ENCODE measurements at places on chromosomes 2 and 18.

- DNase-seq: no peak
These were observed 41.8 kb downstream of the TTC32 start for GRCh38 chr2:19860022-19860421.

- no peak for DNase-seq
These were observed 62.5 kb upstream of the SMAD2 start for GRCh38 chr18:47992976-47993375.

DNA sequence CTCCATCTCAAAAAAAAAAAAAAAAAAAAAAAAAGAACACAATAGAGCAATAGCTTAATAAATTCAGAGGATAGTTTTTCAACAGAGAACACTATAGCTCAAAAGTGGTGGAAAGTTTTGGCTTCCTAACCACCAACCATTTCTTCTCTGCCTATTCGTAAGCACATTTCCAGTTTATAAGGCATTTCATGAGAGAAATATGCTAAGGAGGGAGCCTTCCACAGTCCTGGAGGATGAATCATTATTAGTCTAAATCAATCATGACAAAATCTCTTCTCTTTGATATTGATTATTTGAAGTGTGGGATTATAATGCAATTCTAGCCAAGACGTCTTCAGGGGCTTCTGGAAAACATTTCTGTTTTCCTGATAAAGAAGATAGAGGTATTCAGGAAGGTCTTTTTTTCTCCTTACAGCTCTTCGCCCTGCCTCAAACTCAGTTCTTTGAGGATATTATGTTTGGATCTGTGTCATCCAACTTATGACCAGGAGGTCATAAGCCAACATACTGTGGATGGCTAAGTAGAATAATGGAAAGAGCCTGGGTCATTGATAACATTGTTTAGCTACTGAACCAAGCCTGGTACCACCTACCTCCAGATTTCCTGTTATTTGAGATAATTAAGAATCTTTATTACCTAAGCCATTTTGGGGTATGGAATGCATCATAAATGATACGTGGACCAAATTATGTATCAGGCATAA lies 207.3 kb downstream of the TRIB2 start:
- DNase-seq: peak; percentile 47

DNA sequence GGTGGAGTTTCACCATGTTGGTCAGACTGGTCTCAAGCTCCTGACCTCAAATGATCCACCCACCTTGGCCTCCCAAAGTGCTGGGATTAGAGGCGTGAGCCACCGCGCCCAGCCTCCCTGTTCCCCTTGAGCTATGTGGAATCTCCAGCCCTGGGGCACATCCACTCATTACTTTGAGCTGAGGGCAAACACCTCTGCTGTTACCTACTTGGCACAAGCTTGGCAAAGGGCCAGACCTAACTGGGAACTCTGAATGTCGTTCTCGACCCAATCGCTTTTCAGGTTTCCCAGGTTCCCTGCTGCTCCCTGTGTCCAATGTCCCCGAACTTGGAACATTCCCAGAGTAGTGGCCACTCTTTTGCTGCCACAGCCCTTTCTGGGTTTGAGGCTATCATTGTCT lies 40.6 kb downstream of the CHST10 start:
- no peak for DNase-seq

DNA sequence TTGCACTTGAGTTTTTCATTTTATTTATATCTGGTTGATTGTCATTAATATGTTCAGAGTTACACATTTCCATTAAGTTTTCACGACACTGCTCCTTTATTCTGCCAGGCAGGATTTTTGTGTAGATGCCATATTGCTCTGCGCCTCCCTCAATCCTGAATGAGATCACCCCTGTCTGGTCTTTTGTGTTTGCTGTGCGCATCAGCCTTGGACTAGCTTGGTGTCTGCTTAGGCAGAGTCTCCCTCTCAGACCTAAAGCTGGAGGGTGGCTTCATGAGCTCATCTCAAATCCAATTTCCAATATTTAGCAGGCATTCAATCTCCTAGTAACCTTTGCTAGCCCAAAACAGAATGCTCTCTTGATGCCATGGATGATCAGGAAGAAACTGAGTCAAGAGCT lies 137.4 kb downstream of the SMAD7 start:
- no peak for DNase-seq

- DNase-seq: no peak
These were observed 48.1 kb upstream of the SLC35G4 start for GRCh38 chr18:11561293-11561692.

DNA sequence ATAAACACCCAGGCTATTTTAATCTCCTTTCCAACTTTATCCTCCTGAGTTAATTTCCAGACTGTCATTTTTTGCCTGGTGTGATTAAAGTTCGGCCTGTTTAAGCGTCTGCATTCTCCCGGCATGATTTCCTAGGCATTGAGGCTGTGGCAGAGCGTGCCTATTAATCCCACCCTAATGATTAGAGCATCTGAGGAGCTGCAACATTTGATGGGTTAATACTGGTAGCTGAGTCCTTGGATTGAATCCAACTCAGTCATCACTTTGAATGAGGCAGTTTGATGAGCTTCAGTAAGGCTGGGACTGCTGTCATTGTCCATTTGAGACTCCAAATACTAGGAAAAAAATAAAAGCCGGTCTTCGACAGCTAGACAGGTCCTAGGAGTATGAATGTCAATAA lies 882.5 kb downstream of the SLC4A3 start:
- DNase-seq: no peak

- DNase-seq: peak; percentile 91
These were observed 1377.0 kb downstream of the SUCLG1 start for GRCh38 chr2:83081826-83082690.

DNA sequence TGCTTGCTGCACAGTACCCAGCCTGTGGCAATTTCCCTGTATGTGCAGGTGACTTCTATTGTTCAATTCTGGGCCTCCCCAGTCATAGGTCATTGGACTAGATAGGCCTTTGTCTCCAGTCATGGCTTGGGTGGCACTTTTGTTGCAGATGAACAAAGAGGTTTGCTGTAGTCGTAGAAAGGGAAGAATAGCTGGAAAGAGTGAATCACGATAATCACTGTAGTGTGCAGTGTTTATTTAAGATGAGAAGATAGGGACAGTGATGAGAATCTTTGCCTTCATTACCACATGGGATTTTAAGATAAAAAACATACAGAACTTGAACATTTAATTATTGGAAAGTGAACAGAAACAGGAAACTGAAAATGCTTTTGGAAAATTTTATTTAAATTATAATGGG lies 156.1 kb upstream of the CYRIA start:
- no peak for DNase-seq

DNA sequence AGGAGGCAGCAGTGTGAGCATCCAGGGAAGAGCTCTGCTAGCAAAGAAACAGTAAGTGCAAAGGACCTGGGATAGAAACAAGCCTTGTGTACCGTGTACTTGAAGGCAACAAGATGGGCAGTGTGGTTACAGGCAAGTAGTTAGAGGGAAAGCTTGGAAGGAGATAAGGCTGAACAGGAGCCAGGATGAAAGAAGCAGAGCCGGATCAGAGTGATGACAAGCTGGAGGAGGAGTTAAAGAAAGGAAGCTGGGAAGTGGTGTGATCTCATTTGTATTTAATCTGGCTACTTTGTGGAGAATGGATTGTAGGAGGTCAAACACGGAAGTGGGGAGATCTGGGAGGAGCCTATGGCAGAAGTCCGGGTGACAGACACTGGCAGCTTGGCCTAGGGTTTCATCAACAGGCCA lies 44.7 kb upstream of the VPS54 start:
- DNase-seq: peak; percentile 86

DNA sequence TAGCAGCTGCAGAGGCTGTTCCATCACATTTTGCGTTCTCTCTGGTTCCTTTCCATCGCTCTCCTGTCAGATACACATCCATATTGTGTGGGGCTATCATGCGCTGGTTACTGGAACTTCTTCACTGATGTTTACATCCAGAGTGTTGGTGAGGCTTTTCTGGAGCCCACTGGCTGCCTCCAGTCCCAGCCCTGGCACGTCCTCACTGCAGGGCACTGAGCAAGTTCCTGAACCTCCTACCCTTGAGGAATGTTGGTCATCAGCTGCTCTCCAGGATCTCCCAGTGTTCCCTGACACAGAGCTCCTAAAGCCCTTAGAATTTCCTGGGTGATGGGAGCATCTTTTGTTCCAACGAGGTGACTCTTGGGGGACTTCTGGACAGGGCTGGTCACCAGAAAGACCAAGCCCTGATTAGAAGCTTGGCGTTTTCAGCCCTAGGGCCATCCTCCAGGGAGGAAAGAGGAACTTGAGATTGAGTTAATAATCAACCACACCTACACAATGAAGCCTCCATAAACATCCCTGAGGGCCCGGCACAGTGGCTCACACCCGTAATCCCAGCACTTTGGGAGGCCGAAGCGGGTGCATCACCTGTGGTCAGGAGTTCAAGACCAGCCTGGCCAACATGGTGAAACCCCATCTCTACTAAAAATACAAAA lies 81.3 kb downstream of the TFCP2L1 start:
- DNase-seq: no peak

- no peak for DNase-seq
These were observed 152.6 kb upstream of the EPHA4 start for GRCh38 chr2:221724631-221725203.

DNA sequence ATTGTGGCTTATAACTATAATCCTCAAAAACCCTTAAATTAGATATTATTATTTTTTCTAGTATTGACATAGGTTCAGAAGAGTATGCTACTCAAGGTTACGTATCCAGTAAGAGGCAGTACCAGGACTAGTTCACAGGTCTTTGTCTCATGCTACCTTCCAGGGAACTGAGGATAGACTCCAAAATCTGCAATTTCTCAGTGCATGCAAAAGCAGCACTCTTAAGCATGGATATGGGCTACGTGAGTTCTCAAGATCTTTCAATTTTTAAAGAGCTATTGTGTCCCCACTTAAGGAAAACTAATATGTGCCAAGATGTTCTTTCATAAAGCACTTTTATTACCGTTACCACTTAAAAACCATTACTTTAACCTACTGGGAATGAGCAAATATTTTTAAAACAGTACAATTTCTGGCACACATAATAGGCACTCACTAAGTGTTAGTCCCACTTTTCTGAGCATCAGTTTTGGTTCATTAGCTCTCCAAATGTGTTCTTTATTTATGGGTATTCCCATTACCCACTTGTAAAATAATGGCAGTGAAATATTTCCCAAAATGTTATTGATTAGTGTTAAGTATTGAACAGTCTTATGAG lies 113.8 kb upstream of the TTN start:
- DNase-seq: no peak

GRCh38 chr2:172339371-172340010 lies 87.9 kb upstream of the ITGA6 start:
- no peak for DNase-seq

DNA sequence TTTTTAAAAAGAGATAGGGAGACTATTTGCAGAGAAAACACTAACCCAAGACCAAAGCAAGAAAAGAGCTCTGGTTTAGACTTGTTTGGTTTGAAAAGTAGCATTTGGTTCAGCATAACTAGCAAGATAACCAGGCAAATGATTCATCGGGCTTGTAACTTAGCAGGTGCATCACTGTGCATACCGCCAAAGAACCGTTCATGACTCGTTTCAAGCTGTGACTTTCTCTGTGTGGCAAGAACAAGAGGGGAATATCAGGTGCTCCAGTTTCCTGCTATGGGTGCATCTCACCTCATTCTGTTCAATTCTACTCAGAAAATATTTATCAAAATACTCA lies 244.9 kb downstream of the ETAA1 start:
- DNase-seq: peak; percentile 35

- peak; percentile 73 for DNase-seq
These were observed 201.5 kb upstream of the SLC35G4 start for GRCh38 chr18:11407940-11408339.

DNA sequence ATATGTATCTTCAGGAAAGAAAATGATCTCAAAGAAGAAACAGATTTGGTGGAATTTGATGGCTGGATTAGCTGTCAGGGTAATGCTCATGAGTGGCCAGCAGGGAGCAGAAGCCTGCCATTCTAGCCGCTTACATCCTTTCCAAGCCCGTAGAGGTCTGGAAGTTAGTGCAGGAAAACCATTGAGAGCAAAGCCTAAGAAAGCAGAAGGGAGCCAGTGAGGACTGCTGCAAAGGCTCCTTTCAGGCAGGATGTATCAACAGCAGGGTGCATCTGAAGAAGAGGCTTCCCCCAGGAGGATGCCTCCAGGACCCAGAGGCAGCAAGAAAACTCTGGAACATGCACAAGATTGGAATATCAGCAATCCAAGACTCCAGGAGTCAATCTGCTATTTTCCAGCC lies 22.9 kb upstream of the LBH start:
- peak; percentile 91 for DNase-seq

- DNase-seq: no peak
These were observed 24.5 kb upstream of the CD28 start for GRCh38 chr2:203681978-203682377.

GRCh38 chr18:45998244-45998643 lies 31.1 kb upstream of the EPG5 start:
- DNase-seq: no peak

GRCh38 chr2:41460661-41461060 lies 587.2 kb upstream of the PKDCC start:
- DNase-seq: no peak

DNA sequence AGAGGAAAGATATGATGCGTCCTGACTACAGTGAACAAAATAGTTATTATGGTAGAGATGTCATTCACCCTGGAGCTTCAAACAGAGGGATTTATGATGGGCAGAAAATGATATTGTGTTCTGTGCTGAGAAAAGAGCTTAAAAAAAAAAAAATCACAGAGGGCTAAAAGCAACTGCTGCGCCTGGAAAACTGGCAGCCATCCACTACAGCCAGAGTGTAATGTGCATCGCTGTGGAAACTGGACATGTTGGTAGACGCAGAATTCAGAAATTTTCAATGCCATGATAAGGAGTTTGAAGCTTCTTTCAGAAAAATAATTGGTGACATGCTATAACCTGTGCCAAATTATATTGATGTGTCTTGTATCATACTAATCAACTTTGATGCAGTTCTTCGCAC lies 122.9 kb upstream of the SOX11 start:
- no peak for DNase-seq

DNA sequence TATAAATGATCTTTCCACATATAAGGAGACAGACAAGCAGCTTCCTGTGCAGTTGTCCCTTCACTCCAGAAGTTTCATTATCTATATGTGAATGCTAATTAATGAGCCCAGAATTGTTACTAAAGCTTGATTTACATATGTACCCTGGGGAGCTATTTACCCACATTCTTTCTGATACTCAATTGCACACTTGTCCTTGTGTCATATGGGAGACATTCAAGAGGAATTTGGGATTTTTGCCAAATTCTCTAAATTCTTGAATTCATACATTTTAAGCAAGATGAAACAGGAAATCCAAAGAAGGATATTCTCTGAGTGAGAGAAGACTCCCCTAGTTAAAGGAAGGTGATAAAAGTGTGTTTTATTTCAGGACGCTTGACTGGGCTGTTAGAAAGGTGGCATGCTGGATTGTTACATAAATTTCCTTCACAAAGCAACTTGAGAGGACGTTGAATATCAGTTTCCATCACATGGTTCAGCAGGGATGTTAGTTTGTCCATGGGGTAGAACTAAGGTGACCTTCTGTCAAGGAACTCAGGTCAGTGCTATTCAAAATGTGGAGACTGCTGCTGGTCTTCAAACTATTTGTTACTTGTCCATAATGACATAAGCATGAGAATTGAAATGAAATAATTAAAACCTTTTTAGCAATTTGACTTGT lies 368.2 kb downstream of the IRS1 start:
- DNase-seq: peak; percentile 58

GRCh38 chr2:53510401-53510800 lies 257.2 kb upstream of the CHAC2 start:
- DNase-seq: no peak

Measured in choroid plexus epithelial cell (primary cell).